DMS53 (cell line): ENCODE measurements at places on chromosomes 13 and 19.

DNA sequence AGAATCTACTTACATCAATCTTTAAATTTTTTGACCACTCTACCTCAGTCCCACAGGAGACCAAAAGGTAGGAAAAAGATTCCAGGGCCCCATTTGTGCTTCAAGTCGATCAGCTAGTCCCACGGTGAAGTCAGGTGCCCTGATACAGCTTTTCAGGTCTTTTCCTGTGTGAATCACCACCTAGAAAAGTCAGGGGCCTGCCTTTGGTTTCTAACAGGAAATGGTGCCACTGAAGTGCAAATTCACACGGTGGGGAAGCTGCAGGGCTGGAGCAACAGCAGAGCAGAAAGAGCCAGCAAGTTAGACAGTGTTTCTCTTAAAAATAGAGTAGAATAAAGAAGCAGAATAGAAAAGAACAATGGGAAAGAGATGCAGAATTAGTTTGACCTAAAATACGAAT is 107.5 kb downstream of the KLF12 start:
- DNase-seq, result peak; percentile 20

GRCh38 chr19:13057744-13058143 is 44.9 kb downstream of the LYL1 start:
- DNase-seq, result no peak

- no peak for DNase-seq
Observed at GRCh38 chr19:35351411-35352176, 3.9 kb downstream of the FFAR1 start.

DNA sequence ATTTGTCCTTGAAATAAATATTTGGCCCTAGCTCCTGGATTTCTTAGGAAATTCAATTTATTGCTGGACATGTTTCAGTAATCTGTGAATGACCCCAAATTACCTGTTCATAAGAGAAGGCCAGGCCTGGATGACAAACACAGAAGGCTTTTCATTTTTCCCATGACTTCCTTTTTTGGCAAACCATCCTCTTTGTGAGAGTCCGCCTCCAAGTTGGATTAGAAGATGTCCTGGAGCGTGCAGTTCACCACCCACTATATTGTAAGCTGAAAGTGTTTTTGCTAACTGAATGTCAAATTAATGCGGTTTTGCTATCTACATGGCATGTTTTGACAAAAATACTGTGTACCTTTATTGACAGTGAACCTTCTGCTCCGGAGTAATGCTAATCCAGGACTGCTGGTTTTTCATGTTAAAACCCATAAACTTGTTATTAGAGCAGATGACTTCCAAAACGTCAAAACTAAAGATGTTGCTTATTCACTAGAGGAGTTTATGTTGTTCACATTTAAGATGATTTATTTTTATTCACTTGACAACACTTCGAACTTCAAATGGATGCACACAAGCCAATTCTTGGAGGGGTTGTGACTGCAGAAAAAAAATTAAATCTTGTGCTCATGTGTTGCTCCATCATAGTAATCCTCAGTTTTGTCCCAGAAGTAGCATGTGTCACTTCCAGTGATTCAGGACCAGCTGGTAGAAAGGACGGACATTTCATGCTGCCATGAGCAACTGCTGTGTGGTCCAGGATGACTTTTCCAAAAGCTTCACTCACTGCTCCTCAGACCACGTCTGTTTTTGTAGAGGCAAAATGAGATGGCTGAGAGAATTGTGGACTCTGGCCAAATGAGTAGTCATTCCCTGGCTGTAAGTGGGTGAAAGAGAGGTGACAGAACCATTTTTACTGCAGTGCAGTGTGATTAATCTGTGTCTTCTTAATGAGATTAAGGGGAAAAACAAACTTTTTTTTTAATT is 71.0 kb downstream of the ITGBL1 start:
- no peak for DNase-seq

GRCh38 chr19:681029-682019 is 5.1 kb downstream of the FSTL3 start:
- no peak for DNase-seq

DNA sequence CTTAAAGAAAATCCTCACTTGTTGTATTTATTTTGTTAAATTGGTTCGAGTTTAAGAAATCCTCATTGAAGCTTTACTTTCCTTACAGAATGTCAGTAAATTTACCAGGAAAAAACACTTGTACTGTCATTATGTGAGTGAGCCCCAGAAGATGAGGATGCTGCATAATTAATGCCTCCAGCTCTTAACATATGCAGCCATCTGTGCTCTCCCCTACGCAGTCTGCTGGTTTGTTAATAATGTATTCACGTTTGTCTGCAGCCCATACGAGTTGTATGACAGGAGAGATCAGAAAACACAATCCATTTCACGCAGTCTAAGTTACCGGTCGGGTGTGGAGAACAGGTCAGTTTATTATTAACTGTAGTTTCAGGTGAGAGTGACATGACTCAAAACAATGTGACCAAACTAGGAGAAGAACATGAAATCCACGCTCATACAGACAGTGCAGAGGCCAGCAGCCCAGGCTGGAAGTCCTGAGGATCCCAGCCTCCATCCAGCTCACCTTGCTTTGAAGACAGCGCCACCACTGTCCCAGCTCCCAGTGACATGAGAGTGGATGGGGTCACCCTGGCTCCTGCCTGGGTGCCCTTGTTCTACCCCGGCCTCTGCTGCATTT is 19.8 kb upstream of the ATP11A start:
- no peak for DNase-seq

DNA sequence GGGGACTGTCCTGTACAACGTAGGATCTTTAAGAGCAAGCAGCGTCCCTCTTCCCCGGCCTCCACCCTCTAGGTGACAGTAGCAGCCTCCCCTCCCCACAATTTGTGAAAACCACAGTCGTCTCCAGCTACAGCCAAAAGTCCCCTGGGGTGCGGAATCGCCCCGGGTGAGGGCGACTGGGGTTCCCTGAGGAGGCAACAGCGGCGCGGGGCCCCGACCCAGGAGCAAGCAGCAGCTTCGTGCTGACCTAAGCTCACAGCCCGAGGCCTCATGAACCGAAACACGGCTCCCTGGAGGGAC is 322 bp downstream of the ZNF558 start:
- no peak for DNase-seq

DNA sequence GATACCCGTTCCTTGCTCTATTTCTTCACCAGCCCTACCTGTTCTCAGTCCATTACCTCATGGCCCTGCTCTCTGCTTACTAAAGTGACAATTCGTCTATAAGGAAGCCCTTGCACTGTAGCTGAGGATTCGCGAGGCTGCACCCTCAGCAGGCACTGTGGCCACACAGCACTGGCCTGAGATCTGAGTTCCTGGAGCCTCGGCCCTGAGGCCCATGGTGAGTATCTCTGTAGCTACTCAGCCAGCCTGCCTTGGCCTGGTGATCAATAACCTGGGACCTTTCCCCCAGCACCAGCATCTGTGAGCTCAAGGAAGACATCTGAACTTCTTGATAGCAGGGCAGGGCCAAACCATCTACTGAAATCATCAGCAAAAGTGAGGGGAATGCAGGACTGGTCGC is 90.7 kb downstream of the RGCC start:
- DNase-seq, result no peak

DNA sequence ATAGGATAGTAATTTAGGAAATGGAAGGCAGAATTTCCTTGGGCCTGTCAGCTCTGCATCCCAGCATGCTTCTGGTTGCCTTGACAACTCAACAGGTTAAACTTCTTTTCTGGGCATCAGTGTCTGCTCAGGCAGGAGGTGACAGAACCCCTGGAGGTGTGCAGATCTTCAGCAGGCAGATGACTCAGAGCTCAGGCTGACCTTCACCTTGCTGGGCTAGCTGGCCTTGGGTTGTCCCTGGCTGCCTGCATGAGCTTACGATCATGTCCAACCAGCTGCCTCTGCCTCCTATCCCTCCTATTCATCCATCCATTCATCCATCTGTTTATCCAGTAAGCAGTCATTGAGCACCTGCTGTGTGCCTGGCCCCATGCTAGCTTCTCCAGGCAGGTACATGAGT is 81.2 kb upstream of the KCTD15 start:
- no peak for DNase-seq

DNA sequence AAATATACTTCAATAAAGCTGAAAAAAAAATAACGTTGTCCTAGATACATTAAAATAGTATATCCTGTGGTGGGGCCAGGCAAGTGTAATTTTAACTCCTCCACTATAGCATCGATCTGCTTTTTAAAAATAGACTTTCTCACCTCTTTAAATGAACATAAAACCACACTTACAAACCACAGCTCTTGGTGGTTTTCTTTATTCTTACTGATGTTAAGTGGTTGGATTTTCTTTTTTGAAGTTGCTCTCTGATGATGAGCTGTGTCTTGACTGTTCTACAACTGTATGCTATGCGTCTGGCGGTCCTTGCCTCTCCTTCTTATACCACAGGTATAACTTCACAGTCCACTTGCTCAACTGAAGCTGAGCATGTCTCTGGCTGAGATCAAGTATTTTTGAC is 721.5 kb upstream of the KLHL1 start:
- no peak for DNase-seq

DNA sequence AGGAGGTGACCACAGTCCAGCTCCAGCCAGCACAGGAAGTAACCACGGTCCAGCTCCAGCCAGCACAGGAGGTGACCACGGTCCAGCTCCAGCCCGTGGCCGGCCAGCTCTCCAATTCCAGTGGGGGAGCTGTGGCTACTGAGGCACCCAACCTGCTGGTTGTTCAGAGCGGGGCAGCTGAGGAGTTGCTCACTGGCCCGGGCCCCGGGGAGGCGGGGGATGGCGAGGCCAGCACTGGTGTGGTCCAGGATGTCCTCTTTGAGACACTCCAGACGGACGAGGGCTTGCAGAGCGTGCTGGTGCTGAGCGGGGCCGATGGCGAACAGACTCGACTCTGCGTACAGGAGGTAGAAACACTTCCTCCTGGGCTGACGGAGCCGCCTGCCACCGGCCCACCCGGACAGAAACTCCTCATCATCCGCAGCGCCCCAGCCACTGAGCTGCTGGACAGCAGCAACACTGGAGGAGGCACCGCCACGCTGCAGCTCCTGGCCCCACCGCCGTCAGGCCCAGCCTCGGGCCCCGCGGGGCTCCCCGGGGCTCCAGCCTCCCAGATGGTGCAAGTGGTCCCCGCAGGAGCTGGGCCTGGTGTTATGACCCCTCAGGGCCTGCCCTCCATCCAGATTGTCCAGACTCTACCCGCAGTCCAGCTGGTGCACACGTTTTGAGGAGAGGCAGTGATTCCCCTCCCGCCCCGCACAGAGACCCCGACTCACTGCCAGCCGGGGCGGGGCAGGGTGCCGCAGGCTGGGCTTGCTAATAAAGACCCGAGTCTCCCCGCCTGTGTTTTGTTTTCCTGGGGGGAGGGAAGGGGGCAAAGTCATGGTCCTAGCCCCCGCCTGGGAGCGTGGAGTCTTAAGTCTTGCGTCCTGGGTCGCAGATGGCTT is 1.0 kb upstream of the NAT14 start:
- DNase-seq, result no peak
